IPS DF 6.9 (cell line): ENCODE measurements at places on chromosomes 5 and 9.

GRCh38 chr5:32027717-32028458, 146.2 kb downstream of the GOLPH3 start:
- no peak for DNase-seq

GRCh38 chr5:142819825-142820224, 49.6 kb downstream of the ARHGAP26 start:
- DNase-seq, result no peak

DNA sequence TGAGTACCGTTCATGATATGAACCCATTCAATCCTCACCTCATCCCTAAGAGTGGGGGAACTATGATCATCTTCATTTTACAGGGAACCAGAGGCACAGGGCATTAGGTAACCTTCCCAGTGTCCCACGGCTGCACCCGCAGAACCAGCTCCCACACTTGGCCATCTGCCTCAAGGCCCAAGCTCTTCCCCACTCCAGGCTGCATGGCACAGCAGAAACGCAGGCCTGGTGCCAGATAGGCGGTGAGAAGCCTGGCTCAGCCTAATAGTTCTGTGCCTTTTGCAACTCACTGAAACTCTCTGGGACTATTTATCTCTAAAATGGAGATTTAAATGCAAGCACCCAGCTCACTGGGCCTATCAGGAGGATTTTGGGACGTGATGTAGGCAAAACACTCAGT, 90.8 kb upstream of the ZNF618 start:
- DNase-seq, result no peak

DNA sequence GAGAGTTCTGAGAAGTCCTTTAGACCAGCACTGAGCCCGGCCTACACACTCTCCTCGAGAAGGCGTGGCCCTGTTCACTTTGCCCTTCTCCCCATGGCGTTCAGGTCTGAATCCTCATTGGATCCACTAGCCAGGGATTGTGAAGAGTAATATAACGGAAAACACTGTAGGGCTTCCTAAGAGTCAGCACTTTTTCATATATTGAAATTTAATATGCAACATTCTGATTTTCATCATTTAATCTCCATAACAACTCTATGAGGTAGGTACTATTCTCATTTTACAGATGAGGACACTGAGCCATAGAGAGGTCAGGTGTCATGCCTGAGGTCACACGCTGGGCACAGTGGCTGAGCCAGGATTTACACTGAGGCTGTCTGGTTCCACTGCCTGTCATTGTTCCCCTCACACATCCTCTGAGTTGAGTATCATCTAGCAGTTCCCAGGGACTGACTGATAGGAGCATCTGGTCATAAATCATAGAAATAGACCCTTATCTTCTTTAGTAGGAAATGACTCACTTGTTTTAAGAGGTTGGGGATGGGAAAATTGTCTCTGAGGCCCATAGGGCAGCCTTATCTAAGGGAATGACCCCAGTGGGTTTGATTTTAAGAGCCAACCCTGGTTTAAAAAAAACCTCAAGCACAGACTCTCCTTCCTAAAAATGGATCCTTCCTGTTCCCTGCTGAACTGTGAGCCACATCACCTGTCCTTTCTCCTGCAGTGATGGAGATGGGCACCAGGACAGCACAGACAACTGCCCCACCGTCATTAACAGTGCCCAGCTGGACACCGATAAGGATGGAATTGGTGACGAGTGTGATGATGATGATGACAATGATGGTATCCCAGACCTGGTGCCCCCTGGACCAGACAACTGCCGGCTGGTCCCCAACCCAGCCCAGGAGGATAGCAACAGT, 41.2 kb downstream of the THBS4 start:
- DNase-seq, result no peak

- DNase-seq, result no peak
Observed at GRCh38 chr5:102823441-102823874, 68.4 kb downstream of the PAM start.

GRCh38 chr5:95053253-95053652, 231.6 kb downstream of the MCTP1 start:
- no peak for DNase-seq

DNA sequence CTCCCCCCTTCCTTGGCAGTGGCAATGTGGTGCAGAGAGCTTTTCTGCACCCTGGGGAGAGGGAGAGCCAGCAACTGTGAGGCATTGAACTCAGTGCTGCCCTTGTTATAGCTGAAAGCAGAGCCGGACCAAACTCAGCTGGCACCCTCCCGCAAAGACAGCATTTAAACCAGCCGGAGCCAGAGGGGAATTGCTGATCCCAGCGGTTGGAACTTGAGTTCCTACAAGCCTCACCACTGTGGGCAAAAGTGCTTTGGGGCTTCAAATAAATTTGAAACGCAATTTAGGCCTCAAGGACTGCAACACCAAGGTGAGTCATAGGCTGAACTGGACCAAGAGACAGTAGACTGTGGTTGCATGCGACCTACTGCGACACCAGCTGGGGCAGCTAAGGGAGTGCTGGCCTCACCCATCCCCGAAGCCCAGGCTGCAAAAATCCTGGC, 207.6 kb upstream of the CDKN2B start:
- DNase-seq, result no peak
